ENCODE measurements at places on chromosomes 6 and 20.
A peak's percentile ranks its signal among the peaks of the same experiment; 100 is the strongest.

DNA sequence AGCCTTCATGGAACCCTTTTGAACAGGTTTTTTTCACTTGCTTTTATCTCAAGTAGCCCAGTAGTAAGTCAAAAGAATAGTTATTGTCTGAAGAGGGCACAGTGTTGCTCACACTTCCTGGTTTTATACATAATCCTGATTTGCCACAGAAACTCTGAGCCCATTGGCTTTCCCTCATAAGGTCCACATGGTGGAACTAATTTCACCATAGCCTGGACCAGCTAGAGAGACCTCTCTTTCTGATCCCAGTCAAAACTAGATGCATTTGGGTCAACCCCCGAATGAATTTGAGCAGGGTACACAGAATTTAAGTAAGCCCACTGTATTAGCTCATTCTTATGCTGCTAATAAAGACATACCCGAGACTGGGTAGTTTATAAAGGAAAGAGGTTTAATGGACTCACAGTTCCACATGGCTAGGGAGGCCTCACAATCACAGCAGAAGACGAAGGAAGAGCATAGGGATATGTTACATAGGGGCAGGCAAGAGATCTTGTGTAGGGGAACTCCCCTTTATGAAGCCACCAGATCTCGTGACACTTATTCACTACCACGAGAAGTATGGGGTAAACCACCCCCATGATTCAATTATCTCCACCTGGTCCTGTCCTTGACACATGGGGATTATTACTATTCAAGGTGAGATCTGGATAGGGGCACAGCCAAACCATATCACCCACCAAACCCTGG, 6.2 kb downstream of the RWDD2A start:
- DNase-seq: no peak

GRCh38 chr6:30864325-30864724, 20.0 kb upstream of the DDR1 start:
- no peak for DNase-seq

DNA sequence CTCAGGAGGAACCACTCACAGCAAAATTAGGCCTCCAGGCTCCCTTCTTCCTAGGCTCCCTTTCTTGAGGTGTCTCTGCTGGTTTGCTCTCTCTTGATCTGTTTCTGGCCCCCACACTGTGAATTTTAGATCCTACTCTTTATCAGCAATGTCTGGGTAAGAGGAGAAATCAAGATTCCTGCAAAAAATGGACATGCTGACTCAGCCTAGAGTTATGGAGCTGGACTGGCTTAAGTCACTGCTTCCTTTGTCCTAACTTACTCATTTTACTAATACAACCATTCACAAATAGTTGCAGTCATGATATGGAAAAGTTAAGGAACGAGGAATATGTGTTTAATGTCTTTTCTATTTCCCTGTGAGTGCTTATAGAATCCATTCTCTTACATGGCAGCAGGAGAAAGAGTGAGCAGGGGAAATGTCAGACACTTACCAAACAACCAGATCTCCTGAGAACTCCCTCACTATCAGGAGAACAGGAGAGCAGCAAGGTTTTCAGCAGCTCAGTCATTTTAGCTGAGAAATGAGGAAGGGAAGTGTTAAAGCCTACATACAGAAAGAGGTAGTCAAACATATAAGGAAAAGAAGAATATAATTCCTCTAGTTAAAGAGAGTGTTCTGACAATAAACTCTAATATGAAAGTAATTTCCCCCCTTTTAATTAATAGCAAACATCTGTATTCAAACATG, 160.8 kb downstream of the PDE7B start:
- DNase-seq: no peak

DNA sequence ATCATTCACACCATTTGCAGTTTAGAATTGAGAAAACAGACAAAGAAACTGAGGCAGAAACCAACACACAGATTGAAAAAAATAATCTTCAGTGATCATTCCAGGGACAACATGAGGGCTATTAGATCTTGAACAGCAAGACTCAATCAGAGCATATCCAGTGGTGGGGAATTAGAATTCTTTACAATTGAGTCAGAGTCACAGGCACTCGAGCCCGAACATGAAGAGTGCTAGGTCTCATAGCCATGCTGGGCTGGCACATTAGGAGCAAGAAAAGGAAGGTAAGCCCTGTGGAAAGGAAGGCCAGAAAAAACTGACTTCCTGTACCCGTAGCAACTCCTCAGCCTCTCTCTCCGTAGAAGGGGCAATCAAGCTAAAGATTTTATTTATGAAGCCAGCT, 419.9 kb downstream of the HAO1 start:
- DNase-seq: no peak

GRCh38 chr6:138970856-138971425, 17.1 kb downstream of the REPS1 start:
- peak; percentile 23 for DNase-seq

All from CD4-positive, alpha-beta T cell treated with Interleukin-6 for 4 hours (primary cell).